Stimulated activated CD8-positive, alpha-beta memory T cell treated with anti-CD3 and anti-CD28 coated beads, Interleukin-12 subunit alpha, Interleukin-12 subunit beta, amount 100 ng/mL, for 1 hour (primary cell): ENCODE measurements at places on chromosomes 7 and 10.

- DNase-seq = no peak
These were observed 527.5 kb downstream of the GPAM start for GRCh38 chr10:111656066-111656465.

GRCh38 chr7:5442757-5443305 is 19.2 kb upstream of the TNRC18 start:
- no peak for DNase-seq

DNA sequence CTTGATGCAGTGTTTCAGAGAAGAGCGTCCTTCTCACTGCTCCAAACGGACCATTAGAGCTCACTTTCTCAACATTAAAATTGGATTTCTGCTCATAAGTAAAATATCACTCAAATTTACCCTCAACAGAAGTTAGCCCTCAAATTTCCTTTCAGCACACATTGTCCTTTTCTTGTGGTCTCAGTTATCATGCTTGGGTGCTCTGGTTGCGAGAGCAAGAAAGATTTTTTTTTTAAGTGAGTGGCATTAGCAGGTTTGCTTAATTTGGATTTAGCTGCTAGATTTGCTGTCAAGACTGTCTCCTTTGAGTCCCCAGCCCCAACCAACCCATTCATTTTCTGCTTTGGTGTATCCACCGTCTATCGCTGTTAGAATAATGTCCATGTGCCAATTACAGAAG is 2.6 kb upstream of the CH25H start:
- no peak for DNase-seq

DNA sequence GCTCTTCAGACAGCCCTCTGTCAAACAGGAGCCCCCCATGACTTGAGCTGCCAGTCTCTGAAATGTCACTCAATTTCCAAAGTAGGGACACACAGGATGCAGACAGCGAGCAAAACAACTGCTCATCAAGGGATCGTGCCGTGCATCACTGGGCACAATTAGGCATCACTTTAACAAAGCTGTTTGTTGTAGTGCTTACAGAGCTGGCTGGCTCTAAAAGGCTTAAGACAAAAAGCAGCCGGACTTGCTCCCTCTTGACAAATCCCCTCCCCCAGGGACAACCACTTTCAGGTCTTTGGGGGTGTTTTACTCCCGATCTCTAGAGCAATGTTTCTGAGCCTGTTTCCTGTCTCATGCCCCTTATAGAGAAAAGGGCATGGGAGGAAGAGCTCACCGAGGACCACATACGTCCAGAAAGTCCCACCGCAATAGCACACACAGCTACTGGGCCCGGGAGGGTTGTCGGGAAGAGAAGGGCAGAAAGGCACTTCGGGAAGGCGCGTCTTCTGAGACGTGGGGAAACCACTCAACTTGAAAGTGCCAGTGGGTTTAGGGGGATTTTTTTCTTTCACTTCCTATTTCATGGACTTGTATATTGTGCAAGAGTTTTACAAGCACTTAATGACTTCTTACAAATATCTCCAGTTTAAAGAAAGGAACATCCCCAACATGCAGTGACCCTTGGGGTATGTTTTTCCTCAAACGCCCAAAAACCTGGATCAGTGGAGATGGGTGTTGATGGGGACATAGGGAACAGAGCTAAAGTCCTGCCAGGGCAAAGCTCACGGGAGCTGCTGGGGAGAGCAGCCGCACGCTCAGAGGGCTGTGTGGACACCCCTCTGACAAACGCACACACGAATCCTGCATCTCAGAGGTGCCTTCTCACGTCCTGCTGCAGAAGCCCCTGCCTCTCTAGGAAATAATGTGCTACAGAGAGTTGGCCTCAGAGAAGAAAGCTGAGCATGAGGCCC is 27.1 kb downstream of the LRRC20 start:
- no peak for DNase-seq

- DNase-seq = no peak
These were observed 4.6 kb downstream of the TLL2 start for GRCh38 chr10:96509017-96509641.

DNA sequence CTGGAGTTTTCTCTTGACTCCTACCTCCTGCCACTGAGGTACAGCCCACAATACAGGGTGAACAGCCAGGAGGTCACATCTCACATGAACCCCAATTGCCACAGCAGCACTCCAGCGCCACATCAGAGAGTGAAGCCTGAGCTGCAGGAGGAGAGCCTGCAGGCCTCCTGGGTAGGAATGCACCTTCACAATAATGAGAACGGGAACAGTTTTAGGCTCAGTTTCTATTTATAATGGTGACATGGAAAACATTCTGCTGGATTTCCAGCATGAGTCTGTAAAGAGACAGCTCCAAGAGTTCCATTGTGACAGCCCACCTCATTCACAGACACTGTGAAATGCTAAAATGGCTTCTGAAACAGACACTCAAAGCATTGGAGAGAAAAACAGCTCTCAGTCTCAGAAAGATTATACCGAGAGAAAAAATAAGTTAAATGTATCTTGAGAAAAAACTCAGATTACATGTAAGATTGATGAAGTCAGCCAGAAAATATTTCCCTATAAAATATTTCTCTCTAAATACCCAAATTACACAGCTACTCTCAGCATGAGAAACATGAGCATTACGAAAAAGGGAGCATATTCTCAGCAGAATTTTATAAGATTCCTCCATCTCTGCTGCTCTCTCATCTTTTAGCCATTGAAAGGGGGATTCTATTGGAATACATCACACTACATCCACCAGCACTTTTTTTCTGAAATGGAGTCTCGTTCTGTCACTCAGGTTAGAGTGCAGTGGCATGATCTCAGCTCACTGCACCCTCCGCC is 11.3 kb downstream of the ZNF680 start:
- no peak for DNase-seq

GRCh38 chr7:99312316-99313203 is 13.1 kb upstream of the ARPC1A start:
- DNase-seq = peak; percentile 67

DNA sequence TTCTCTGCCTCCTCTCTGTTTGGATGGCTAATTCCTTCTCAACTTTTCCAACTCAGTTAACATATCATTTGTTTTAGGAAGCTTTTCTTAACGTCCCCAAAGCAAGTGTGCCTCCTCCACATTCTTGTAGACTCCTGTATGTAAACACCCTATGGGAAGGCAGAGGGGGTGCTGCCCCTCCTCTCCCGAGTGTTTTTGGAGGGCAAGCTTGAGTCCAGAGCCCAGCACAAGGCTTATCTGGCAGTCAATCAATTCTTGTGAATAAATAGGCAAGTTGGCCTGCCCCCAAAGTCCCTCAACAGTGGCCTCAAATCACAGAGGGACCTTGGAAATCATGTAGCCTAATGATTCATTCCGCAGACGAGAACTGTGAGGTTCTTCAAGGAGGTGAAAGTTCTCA is 305.6 kb downstream of the RPS24 start:
- DNase-seq = no peak
